Breast epithelium (tissue), 4 donors: ENCODE measurements at places on chromosomes 4 and X. TPM values are rescaled to one million over a fixed set of nuclear protein-coding genes. Genes with fewer than 3 reads are reported as not detected.

RTL3 gene
- total RNA-seq, result not detected

PORCN gene
- 17.0 TPM for total RNA-seq

SORBS2 gene
- 21.8 TPM for total RNA-seq

DRD5 gene
- not detected for total RNA-seq

HS3ST1 gene
- 3.8 TPM for total RNA-seq

MAGEA2B gene
- not detected for total RNA-seq

DNA sequence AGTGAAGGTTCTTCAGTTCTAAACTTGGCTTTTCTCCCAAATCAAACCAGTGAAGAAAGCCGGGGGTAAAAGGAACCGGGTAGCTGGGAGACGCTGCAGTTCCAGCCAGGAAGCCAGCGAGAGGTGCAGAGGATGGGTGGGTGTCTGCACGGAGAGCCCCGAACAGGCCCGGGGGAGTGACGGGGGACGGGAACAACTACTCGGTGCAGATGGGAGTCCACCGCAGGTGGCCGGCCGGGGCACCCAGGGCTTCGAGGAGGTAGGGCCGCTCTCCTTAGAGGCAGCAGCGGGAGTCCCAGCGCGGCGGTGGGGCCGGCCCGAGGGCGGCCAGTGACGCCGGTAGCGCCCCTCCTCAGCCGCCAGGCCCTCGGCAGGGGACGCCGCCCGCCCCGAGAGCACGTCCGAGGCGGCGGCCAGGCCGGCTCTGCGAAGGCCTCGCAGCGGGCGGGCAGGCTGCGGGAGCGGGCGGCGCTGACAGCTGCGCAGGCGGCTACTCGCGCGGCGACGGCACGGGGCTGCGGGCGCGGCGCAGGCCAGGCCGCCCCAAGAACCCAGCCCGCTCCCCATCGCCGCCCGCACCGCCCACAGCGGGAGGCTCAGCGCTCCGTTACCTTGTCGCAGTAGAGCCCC lies 449 bp downstream of the FBXL5 start:
- H3K27ac ChIP-seq, result peak overlapping the region; percentile 100
- no peaks in the 10 kb centered on the region for H3K36me3 ChIP-seq
- H3K4me3 ChIP-seq, result peak overlapping the region; percentile 76
- H3K27me3 ChIP-seq, result no peaks in the 10 kb centered on the region
- DNase-seq, result peak; percentile 54

GRCh38 chr4:36267486-36268268 lies 13.7 kb upstream of the DTHD1 start:
- no peaks in the 10 kb centered on the region for H3K27me3 ChIP-seq
- no peaks in the 10 kb centered on the region for H3K36me3 ChIP-seq
- no peaks in the 10 kb centered on the region for H3K4me1 ChIP-seq
- H3K4me3 ChIP-seq, result no peak overlapping the region
- DNase-seq, result no peak

DNA sequence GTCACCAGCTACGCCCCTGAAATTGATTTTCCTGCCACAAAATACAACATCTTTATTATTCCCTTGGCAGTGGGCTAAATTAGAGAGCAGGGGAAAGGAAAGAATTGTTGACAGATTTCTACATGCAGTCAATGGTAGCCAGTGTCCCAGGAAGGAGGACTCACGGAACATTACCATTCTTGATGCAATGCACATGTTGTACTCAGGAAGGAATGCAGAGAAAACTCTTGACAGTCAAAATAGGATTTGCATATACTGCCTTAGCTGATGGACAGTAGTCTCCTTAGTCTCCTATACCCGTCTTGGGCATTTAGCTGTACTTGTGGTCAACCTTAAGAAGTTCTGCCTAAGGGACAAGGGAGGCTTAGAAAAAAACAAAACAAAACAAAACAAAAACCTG lies 158.0 kb upstream of the GYPA start:
- H3K27me3 ChIP-seq, result no peaks in the 10 kb centered on the region
- no peak overlapping the region for H3K27ac ChIP-seq
- no peak overlapping the region for H3K4me3 ChIP-seq
- no peaks in the 10 kb centered on the region for H3K4me1 ChIP-seq

DNA sequence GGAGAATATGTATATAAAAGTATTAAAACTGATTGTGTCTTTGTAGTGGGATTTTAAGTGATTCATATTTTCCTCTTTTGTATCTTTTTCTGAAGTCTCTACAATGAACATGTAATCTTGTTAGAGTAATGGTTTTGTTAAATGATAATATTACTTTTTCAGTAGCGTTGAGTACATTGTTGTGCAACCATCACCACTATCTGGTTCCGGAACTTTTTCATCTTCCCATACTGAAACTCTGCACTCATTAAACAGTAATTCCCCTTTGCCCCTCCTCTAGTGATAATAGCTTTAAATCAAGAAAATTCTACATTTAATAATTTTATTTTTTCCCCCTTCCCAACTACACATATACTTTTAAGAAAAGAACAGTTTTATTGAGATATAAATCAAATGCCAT lies 23.3 kb downstream of the SHROOM3 start:
- H3K27ac ChIP-seq, result peak overlapping the region; percentile 38
- no peaks in the 10 kb centered on the region for H3K27me3 ChIP-seq
- H3K36me3 ChIP-seq, result no peaks in the 10 kb centered on the region
- no peaks in the 10 kb centered on the region for H3K4me1 ChIP-seq
- H3K4me3 ChIP-seq, result no peak overlapping the region

DNA sequence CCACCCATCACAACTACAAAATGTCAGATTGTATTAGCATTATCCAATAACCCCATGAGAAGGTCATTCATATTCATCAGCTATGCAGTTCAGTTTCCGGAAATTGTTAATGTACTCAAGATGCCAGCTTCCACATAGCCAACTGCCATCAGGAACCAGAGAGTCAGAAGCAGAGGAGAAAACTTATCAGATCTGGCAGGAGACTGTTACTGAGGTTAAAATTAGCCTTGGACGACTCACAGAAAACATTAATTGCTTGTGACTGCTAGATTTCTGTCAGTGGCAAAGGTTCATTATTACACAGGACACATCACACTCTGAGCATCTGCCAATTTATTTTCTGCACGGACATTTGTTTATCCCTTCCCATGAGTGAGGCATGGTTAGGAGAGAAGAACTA lies 352.8 kb downstream of the DHRSX start:
- H3K27me3 ChIP-seq, result no peaks in the 10 kb centered on the region
- H3K27ac ChIP-seq, result no peak overlapping the region
- H3K4me1 ChIP-seq, result no peaks in the 10 kb centered on the region
- DNase-seq, result no peak

- no peaks in the 10 kb centered on the region for H3K4me1 ChIP-seq
- peak overlapping the region; percentile 47 for H3K4me3 ChIP-seq
- no peaks in the 10 kb centered on the region for H3K36me3 ChIP-seq
- no peak for DNase-seq
Measured at GRCh38 chrX:115892056-115892708, 278.4 kb upstream of the AGTR2 start.

GRCh38 chr4:38009949-38010348 lies 49.8 kb downstream of the PTTG2 start:
- H3K27ac ChIP-seq, result no peak overlapping the region
- DNase-seq, result no peak
- H3K27me3 ChIP-seq, result no peaks in the 10 kb centered on the region
- no peak overlapping the region for H3K4me3 ChIP-seq

GRCh38 chr4:47647544-47647943 lies 162.5 kb downstream of the ATP10D start:
- H3K36me3 ChIP-seq, result no peaks in the 10 kb centered on the region
- H3K4me3 ChIP-seq, result no peak overlapping the region
- no peak for DNase-seq
- no peaks in the 10 kb centered on the region for H3K27me3 ChIP-seq
- H3K4me1 ChIP-seq, result no peaks in the 10 kb centered on the region

DNA sequence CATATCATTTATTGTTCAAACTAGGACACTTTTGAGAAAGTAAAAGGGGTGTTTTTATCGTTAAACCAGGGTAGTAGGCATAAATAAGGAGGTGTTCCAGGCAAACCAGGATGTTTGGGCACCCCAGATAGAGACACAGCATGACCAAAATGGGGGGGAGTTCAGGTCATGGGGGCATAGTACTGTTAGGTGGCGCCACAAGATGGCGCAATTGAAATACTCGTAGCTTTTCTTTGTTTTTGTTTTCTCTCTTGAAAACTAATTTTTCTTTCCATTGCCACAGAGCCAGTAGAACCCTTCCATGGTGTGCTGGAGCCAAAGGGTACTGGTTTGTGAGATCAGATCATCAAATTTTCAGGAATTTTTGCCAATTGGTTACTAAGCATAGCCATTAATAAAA lies 283.4 kb downstream of the BCOR start:
- H3K36me3 ChIP-seq, result no peaks in the 10 kb centered on the region
- H3K27ac ChIP-seq, result no peak overlapping the region
- H3K4me1 ChIP-seq, result no peaks in the 10 kb centered on the region

GRCh38 chr4:183831026-183831446 lies 74.1 kb upstream of the STOX2 start:
- H3K27ac ChIP-seq, result peak overlapping the region; percentile 3
- no peak for DNase-seq
- no peak overlapping the region for H3K4me3 ChIP-seq
- H3K36me3 ChIP-seq, result no peaks in the 10 kb centered on the region
- H3K27me3 ChIP-seq, result no peaks in the 10 kb centered on the region

- no peaks in the 10 kb centered on the region for H3K36me3 ChIP-seq
- no peaks in the 10 kb centered on the region for H3K4me1 ChIP-seq
- peaks cover 12% of the 10 kb centered on the region for H3K27me3 ChIP-seq
- DNase-seq, result no peak
- no peak overlapping the region for H3K27ac ChIP-seq
- H3K4me3 ChIP-seq, result no peak overlapping the region
Measured at GRCh38 chr4:6180841-6181631, 19.3 kb downstream of the JAKMIP1 start.

DNA sequence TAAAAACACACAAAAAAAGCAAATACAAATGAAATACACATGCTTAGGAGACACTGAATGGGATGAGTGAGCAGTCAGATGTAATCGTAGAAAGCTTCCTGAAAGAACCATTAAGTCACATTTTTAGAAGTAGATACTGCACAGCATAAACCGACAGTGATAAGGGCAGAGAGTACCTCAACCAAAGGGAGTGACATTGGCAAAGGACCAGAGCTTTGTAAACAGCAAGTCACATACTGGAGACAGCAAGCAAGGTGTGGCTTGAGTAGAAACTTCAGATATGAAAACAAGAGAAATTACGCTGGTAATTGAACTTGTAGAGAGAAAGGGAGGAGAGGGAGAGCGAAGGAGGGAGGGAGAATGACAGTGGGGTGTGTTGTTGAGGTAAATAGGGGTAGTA lies 92.0 kb downstream of the CHRDL1 start:
- no peaks in the 10 kb centered on the region for H3K36me3 ChIP-seq
- H3K27me3 ChIP-seq, result no peaks in the 10 kb centered on the region
- H3K4me1 ChIP-seq, result no peaks in the 10 kb centered on the region
- no peak overlapping the region for H3K27ac ChIP-seq
- no peak overlapping the region for H3K4me3 ChIP-seq
- no peak for DNase-seq

GRCh38 chr4:28475381-28475780 lies 1614.7 kb downstream of the STIM2 start:
- H3K4me1 ChIP-seq, result no peaks in the 10 kb centered on the region
- no peak overlapping the region for H3K27ac ChIP-seq
- no peak overlapping the region for H3K4me3 ChIP-seq

DNA sequence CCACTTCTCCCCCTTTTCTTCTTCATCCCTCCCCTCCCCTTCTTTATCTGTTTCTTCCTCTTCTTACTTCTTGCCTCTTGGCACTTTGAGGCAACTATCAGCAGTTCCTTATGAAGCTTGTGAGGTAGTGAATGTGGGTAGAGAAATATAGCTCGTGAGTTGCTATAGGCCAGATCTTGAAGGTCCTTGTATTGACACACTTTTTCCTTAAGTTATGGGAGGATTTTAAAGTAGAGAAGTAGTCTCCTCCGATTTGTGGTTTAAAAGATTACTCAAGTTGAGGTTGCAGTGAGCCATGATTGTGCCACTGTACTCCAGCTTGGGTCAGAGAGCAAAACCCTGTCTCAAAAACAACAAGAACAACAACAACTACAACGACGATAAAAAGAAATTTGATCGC lies 3.4 kb upstream of the RRAGB start:
- H3K27me3 ChIP-seq, result peaks cover 15% of the 10 kb centered on the region
- no peaks in the 10 kb centered on the region for H3K4me1 ChIP-seq
- H3K27ac ChIP-seq, result no peak overlapping the region
- DNase-seq, result no peak

- DNase-seq, result no peak
- H3K27ac ChIP-seq, result no peak overlapping the region
- no peak overlapping the region for H3K4me3 ChIP-seq
- H3K4me1 ChIP-seq, result no peaks in the 10 kb centered on the region
Measured at GRCh38 chrX:11342673-11343072, 49.5 kb downstream of the AMELX start.
